Stimulated activated CD8-positive, alpha-beta memory T cell treated with anti-CD3 and anti-CD28 coated beads, Interleukin-15, amount 100 ng/mL, for 1 hour (primary cell): ENCODE measurements at places on chromosomes 11 and 22.
A peak's percentile ranks its signal among the peaks of the same experiment; 100 is the strongest.

GRCh38 chr22:39219071-39220039 lies 25.4 kb downstream of the PDGFB start:
- no peak for DNase-seq

DNA sequence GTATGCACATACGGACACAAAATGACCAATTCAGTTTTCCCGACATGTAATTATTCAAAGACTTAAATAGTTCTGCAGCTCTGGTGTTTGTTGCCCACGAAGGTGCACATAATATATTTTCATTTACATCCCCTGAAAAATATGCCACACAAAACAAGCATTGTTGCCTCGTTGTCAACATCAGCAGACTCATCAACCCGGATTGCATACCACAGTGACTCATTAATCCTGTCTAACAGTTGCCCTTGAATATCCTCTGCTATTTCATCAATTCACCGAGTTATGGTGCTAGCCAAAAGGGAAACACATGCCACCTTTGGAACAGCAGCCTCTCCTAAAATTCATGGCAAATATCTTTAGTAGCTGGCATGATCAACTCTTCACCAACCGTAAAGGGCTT lies 582.2 kb downstream of the LRRC4C start:
- DNase-seq, result no peak

DNA sequence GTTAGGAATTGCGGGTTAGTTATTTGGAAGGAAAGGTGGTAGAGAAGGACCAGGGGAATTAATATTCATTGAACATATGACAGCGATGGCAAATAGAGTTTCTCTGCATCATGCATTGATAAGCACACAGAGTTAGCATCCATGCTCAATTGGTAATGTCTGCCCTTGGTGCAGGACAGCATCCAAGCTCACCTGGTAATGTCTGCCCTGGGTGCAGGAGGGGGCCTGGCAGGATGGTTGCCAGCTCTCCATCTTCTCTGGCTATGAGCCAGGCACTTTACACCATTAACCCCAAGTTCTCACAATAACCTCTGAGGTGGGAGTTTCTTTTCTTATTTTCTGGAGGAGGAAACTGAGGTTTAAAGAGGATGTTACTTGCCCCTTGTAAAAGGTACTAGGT lies 50.4 kb upstream of the RBFOX2 start:
- no peak for DNase-seq

DNA sequence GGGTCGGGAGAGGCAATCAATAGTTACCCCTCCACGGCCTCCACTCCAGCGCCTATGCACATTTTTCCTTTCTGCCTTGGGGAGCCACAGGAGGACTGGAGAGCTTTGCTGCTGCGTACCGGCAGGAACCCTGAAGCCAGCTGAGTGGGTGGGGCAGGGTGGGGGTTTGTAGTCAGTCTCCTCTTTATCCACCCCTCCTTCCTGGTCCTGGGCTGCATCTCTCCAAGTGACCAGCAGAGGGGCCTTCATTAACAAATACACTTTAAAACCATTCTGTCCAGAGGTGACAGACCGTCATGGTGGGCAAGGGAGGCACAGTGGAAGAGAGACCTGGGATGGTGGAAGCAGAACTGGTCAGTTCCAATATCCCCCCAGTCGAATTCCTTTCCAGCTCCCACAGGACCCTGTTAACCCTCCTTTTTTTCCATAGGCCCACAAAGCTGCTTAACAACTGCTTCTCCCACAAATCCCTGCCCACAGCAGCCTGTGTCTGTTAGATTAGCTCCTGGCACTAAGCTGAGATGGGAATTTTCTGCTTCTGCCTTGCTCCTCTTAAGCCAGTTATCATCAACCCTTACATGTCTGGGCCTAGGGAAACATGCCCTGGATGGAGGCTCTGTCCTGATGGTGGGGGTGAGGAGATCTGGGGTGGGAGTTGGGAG lies 3.9 kb upstream of the ABCG4 start:
- no peak for DNase-seq

- DNase-seq, result no peak
These were observed 21.3 kb downstream of the ST14 start for GRCh38 chr11:130180896-130181294.

DNA sequence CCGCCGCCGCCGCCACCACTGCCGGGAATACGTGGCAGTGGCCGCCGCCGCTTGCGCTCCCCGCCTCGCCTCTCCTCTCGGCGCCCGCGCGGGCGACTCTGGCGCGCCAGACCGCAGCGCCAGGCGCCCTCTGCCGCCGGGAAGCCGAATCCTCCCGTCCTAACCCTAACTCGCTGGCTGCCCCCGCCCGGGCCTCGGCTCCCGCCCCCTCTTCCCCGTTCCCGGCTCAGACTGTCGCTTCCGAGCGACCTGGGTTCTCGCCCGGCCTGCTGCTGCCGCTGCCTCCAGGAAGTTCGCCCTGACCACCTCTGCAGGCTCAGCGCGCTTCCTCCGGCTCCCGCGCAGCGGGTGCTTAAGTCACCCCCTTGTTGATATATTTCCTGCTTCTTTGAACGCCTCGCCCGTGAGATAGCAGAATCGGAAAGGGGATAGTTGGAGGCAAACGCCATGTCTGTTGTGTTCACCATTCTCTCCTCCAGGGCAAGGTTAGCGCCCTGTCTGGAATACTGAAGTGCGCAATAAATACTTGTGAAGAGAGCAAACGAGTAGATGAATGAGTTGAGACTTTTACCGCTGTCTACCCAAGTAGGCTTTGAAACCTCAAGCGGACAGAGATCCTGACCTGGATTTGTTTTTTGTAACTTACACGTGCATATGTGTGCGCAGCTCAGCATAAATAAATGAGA lies at the start of gene SMCO4:
SMCO4 (minus strand) TSS at position 100 of the 686 bp plus-strand sequence. CDS start 64,202 bp downstream, outside the sequence.
- peak; percentile 24 for DNase-seq

DNA sequence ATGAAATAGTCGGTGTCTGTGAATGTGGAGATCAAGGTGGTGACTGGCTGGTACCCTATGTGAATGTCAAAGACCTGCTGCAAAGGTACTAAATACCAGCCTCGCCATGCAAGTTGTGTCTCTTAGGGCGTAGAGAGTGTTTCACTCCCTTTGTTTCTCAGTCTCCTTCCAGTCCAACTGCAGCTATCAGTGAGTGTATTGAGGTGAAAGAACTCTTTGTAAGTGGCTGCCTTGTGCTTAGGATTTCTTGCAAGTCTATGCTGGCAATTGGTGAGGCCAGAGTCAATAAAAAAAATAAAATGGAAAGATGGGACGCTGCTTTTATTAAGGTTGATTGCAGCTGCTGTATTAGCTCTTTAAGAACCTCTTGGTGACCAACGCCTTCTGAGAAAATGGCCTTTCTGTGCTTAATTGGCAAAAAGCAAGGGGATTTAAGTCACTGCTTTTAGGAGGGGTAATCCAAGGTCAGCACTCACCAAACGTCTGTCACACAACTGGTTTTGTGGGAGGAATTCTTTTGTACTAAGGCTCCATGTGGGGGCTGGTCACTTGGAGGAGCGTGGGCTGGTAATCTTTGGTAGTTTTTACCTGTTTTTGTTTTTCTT lies 95.1 kb downstream of the PARVA start:
- no peak for DNase-seq

DNA sequence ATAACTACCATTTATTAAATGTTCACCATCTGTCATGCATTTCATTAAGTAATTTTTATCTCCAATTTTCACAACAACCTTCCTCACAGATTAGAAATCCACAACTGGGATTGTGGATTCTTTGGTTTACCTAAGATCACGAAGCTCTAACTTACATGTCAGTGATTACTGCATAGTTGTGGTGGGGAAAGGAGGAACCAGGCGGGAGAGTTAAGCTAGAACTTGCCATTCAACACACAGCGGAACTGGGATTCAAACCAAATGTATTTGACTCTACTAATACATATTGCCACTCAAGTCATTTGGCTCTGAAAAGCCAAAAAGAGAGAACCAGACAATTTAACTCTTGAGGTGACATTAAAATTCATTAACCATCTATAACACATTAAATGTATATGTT lies 10.4 kb upstream of the LAYN start:
- no peak for DNase-seq

DNA sequence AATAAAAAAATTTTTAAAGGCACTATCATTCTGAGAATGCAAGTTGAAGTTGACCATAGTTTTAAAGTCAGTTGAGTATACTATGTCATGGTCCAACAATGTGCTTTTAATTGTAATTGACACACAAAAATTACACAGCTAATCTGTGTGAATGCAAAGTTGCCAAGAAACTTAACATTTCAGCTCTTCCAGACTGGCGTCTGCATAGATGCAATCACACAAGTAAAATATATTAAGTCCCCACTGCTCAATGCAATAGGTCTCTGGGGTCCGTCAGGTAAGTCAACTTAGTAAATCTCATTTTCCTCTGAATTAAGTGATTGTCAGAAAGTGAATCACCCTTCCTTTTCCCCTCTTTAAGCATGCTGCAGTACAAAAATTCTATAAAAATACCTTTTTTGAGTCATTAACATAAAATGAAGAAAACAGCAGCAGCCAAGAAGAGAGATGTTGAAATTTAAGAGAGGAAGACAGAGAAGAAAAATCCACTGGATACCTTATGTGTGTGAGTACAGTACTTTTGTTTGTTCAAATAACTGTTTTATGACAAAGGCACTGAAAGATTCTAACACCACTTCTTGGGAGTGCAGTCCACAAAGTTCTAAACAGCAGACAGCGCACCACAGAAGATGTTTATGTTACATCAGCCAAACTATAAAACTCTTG lies 5.1 kb downstream of the FZD4 start:
- no peak for DNase-seq

- no peak for DNase-seq
These were observed 182.7 kb upstream of the MTMR2 start for GRCh38 chr11:96106645-96107044.

GRCh38 chr11:35725885-35726284 lies 63.3 kb downstream of the TRIM44 start:
- DNase-seq, result no peak

GRCh38 chr22:29291215-29291614 lies 15.2 kb upstream of the GAS2L1 start:
- no peak for DNase-seq

GRCh38 chr22:39352306-39352891 lies 2.6 kb downstream of the SYNGR1 start:
- DNase-seq, result no peak

- no peak for DNase-seq
These were observed 56.7 kb downstream of the CTSC start for GRCh38 chr11:88280673-88281316.

GRCh38 chr11:113392236-113392921 lies 4.8 kb downstream of the ANKK1 start:
- no peak for DNase-seq
